Calu3 (cell line): ENCODE measurements at places on chromosomes 5 and 9. TPM values are rescaled to one million over a fixed set of nuclear protein-coding genes. Genes with fewer than 3 reads are reported as not detected.

Gene NRG2
- total RNA-seq, result 1.4 and 3.1 TPM in 2 replicates

Gene HTR4
- total RNA-seq, result not detected in 2 replicates

Gene PPP6C
- 22.7 and 24.7 TPM in 2 replicates for total RNA-seq

Gene RLN2
- 2.2 and 2.4 TPM in 2 replicates for total RNA-seq

Gene GPR151
- total RNA-seq, result not detected in 2 replicates

Gene BARHL1
- total RNA-seq, result not detected in 2 replicates

Gene PLPP6
- total RNA-seq, result 10.3 and 11.1 TPM in 2 replicates

Gene KIF4B
- total RNA-seq, result not detected in 2 replicates

Gene SLC25A48
- total RNA-seq, result not detected in 2 replicates

Gene MZB1
- total RNA-seq, result 0.24 TPM in 1 of 2 replicates, not detected in the other

Gene RAPGEF6
- 21.6 and 27.3 TPM in 2 replicates for total RNA-seq

Gene ATP6V0E1
- 256 and 261 TPM in 2 replicates for total RNA-seq
